ENCODE measurements at places on chromosomes 12 and 14.

DNA sequence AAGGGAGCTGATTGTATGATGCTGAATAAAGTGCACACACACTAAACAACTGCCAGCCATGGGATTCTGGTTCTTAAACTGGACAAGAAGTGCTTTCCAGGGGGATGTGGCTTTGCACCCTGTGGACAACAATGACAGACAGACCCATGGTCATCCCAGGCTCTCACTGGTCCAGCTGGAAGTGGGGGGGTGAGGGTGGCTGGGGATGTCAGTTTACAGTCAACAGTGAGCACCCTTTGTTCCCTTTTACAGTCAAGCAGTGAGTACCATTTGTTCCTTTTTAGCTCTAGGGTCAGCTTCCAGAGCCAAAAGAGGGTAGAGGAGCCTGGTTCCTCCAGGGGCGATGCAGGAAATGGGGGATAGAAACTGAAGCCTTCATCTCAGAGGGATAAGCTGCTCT lies 100.7 kb downstream of the SMOC1 start:
- DNase-seq: no peak

- DNase-seq: no peak
These were observed 269.9 kb downstream of the CACNA1C start for GRCh38 chr12:2322554-2323120.

DNA sequence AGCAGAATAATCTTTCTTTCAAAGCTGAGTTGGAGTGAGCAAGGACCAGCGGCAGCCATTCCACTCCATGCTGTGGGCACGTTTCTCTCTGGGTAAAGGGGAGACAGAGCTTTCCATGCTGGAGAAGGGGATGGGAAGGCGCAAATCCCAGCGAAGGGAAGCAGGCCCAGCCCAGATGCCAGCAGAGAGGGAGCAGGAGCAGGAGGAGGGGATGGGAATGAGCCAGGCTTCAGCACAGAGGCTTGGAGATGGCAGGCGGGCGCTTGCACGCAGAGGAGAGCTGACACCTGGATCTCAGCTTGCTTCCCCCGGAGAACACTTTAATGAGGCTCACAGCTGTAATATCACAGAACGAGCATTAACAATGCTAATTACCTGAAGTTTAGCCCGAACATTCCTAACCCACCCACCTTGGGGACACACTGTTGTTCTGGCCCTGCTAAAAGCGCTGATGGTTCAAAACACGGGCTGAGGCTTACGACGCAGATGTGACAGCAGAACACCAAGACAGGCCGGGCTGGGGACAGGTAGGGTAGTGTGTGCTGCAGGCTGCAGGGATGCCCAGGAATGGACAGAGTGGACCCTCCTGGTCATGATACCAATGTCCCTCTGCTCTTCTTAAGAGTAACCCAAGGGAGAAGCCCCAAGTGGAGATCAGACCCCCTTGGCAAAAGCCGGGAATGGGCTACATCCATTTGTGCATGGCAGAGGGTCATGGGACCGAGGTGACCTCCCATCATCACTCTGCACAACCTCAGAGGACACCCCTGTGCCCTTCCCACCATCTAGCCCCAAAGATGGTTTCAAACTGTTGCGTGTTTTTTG lies 288.6 kb downstream of the DPF3 start:
- no peak for DNase-seq

GRCh38 chr14:53108292-53109104 lies 44.6 kb downstream of the DDHD1 start:
- no peak for DNase-seq

GRCh38 chr14:99479160-99479905 lies 1.3 kb downstream of the SETD3 start:
- no peak for DNase-seq

DNA sequence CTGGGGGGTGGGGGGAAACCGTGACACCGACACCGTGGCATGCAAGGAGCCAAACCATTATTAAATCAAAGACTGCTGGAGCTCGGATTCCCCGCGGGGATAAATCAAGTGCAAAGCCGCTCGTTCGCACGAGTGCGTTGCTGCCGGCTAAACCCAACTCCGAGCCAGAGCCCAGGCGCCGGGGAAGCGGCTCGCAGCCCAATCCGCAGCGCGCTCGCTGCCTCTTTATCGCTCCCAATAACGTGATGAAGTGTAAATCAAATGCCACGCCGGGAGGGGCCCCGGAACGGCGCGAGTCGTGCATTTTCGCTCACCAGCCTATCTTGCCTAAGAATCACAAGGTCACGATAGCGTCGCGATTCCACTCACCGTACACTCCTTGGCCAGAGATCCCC lies 1.3 kb downstream of the MDGA2 start:
- DNase-seq: no peak

- DNase-seq: no peak
These were observed 218.4 kb upstream of the C14orf180 start for GRCh38 chr14:104361101-104361591.

- DNase-seq: no peak
These were observed 3.4 kb upstream of the CDH24 start for GRCh38 chr14:23060536-23061260.

- peak; percentile 44 for DNase-seq
These were observed 899 bp upstream of the KCNH3 start for GRCh38 chr12:49537752-49538509.

GRCh38 chr12:33605757-33606156 lies 166.1 kb upstream of the SYT10 start:
- no peak for DNase-seq

DNA sequence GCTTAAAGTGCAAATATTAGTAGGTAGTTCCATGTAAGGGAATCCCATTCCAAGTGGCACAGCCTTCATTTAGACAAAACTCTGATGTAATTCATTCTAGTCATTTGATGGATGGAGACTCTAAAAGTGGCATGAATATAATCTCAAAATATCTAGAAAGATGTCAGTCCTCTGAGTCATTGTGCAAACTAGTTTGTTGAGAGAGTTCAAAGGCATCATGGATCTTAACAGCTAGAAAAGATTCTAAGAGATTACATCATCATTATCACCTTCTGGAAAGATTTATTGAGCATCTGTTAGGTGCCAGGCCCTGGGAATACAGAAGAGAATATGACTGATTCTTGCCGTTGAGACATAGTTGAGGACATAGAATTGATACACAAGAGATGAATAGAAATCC lies 30.7 kb downstream of the CRADD start:
- DNase-seq: no peak

DNA sequence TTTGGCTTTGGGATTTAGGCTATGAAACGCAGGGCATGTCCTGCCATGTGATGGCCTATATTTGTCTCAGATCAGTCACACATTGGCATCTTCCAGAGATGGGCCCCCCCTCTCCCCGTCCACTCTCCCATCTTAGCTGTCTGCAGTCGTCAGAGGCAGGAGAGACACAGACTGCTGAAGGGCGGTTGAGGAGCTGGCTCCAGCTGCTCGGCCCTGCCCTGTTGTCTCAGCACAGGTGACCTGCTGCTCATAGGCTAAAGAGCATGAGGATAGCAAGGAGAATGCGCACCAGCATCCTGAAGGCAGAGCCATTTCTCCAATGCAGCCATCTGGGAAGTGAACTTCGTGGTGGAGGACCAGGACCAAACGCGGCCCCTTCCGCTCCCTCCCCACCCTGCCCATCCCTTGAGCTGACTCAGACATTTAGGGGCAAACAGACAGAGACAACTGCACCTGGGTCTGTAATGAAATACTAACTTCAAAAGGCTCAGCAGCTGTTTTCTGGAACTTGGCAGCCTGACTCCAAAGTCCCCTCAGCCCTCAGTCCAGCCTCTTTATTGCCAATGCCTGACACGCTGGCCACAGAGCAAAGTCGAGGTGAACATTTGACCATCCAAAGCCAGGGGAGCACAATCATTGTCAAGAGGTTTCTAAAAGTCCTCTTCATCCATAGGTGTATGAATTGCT lies 22.3 kb downstream of the FZD10 start:
- no peak for DNase-seq

GRCh38 chr12:90706036-90706435 lies 248.9 kb downstream of the CCER1 start:
- DNase-seq: no peak

GRCh38 chr14:79581912-79582576 lies 629.3 kb downstream of the DIO2 start:
- DNase-seq: no peak

DNA sequence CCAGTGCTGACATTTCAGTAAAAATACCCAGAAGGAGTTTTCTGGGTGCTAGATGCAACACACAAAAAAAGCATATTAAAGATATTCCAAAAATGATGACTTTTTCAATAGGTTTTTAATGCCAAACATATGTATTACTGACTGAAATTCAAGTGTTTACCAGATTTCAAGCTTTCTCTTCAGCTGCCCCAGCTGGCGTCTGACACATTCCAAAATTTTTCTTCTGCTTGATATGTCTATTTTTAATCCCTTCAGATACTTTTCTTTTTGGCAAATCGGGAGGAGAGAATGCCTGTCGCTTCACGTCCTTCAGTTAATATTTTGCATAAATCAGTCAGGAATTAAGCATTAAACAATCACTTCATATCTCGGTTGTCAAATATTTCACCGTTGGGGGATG lies 7.1 kb upstream of the CCDC60 start:
- no peak for DNase-seq

DNA sequence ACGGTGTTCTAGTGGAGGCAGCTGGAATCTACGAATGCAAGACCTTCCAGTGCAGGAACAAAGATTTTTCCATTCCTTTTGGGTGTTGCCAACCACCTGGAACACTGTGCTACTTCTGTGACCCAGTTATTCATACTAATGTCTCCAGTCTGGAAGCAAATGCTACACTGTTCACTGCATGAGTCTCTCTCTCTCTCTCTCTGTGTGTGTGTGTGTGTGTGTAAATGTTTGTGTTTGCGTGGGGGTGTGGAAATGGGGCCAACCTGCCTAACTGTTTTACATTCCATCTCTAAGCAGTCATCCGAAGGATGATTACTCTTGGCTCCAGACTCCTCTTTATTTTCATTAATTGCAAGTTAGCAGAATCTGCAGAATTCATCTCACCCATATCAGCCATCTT lies 29.9 kb upstream of the YBX3 start:
- DNase-seq: no peak

- DNase-seq: no peak
These were observed 742.8 kb upstream of the TBX3 start for GRCh38 chr12:115426732-115427131.

GRCh38 chr14:64540208-64541202 lies at the start of gene HSPA2:
Gene HSPA2, plus strand, starts transcription at chr14:64540741. Its CDS starts 109 bp downstream, at chr14:64540850.
- peak; percentile 96 for DNase-seq

- peak; percentile 5 for DNase-seq
These were observed 323.8 kb downstream of the RGS6 start for GRCh38 chr14:72256055-72256454.

DNA sequence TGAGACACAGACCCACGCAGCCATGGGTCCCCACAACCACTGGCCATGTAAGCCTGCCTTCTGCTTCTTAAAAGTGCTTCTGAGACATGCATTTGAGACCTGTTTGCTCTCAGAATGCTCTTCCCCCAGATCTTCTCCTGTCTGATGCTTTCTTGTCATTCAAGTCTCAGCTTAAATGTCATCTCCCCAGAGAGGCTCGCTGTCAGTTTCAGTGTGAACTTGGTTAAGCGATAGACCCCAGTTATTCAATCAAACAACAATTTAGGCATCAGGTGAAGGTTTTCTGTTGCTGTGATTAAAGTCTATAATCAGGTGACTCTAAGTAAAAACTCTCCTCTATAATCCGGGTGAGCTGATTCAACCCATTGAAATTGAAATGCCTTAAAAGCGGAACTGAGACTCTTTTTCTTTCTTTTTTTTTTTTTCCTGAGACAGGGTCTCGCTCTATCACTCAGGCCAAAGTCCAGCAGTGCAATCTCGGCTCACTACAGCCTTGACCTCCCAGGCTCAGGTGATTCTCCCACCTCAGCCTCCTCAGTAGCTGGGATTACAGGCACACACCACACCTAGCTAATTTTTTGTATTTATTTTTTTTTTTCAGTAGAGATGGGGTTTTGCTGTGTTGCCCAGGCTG lies 123.4 kb downstream of the KSR2 start:
- no peak for DNase-seq

DNA sequence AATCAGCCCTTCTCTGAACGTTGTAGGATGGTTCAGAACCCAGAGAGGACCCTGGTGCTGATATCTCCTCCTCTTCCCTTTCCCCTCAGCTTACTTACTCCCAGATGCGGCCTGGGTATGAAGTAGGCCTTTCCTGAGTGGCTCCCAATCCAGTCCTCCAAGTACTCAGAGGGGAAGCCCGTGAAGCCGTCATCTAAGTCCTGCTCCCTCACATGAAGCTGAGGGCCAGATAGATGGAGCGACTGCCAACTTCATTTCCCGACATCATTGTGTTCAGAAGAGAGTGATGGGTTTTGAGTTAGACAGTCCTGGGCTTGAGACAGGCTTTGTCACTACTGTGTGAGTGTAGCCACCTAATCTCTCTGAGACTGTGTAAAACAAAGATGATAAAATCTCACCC lies 2.7 kb downstream of the APOLD1 start:
- peak; percentile 10 for DNase-seq

GRCh38 chr12:130537051-130537450 lies 179.0 kb downstream of the RIMBP2 start:
- DNase-seq: no peak

- DNase-seq: peak; percentile 68
These were observed 659.5 kb downstream of the TMEM121 start for GRCh38 chr14:106185837-106186233.

- no peak for DNase-seq
These were observed 124.6 kb downstream of the BCL11B start for GRCh38 chr14:99147366-99147740.

DNA sequence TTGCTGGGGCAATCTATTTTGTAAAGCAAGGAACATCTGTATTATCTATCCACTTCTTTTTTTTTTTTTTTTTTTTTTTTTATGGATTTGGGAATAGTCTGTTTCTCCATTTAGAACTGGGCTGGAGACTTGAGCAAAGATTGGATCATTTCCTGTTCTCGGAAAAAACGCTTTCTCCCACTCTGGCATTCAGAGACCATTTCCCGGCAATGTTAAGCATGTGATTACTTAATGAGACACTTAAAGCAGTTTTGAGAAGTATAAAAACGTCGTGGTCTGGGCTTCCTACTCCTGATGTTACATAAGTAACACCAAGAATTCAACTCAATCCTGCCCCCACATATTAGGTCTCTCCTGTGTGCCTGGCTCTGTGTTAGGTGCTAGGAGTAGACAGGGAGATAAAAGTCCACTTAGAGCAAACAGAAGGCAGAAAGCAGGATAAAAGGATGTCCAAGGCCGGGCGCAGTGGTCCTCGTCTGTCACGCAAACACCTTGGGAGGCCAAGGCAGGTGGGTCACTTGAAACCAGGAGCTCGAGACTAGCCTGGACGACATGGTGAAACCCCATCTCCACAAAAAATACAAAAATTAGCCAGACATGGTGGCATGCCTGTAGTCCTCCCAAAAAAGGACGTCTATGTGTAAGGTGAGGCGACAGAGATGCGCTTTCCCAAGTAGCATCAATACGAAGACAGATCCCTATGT lies 152.1 kb upstream of the GSC start:
- DNase-seq: no peak

- no peak for DNase-seq
These were observed 120.1 kb upstream of the NPAS3 start for GRCh38 chr14:32818581-32818980.
